IMR-90 (cell line): ENCODE measurements at places on chromosomes 5 and 9. TPM values are rescaled to one million over a fixed set of nuclear protein-coding genes. Genes with fewer than 3 reads are reported as not detected.

The DMRT2 gene
- not detected in 2 replicates for total RNA-seq

The JAKMIP2 gene
- under 0.01 TPM in 1 of 2 replicates, not detected in the other for total RNA-seq

The STOM gene
- total RNA-seq = 84.8 and 103 TPM in 2 replicates

The FYB1 gene
- total RNA-seq = not detected in 2 replicates

The JAK2 gene
- 6.1 and 7.2 TPM in 2 replicates for total RNA-seq

The TIFAB gene
- total RNA-seq = not detected in 2 replicates

GRCh38 chr5:146447734-146448380, 724 bp downstream of the TCERG1 start:
- peak; percentile 55 for DNase-seq

DNA sequence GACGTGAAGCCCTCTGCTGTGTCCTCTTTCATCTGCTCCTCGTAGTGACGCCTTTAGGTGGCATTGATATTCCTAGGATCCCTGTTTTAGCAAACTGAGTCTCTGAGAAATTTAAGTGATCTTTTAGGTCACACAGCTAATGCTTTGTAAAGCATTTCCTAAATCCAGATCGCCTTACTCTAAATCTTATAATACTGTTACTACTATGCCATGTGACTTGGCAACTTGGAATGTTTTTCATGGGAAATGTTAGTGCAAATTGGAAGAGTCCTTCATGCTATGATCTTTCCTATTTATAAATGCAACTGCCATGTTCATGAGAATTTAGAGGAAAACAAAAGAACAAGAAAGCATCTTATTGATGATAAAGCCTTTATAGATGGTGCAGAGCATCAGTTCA, 212.2 kb downstream of the TRIO start:
- no peak for DNase-seq

DNA sequence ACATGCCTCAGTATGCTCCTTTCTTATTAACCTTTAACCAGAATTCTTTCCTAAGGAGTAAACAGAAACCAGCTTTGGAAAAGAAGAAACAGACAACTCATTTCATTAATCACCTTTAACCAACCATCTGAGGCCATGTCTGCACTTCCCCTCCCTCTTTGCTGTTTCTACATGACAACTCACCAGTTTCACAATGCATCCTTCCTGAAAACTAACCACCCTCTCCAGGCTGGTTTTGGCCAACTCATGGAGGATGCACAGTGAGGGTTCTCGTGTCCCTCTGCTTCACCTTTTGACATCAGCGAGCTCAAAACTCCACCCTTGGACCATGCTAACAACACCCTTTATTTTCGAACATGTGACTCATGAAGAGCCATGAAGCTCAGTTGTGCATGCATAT, 244.1 kb downstream of the ELAVL2 start:
- DNase-seq = no peak

DNA sequence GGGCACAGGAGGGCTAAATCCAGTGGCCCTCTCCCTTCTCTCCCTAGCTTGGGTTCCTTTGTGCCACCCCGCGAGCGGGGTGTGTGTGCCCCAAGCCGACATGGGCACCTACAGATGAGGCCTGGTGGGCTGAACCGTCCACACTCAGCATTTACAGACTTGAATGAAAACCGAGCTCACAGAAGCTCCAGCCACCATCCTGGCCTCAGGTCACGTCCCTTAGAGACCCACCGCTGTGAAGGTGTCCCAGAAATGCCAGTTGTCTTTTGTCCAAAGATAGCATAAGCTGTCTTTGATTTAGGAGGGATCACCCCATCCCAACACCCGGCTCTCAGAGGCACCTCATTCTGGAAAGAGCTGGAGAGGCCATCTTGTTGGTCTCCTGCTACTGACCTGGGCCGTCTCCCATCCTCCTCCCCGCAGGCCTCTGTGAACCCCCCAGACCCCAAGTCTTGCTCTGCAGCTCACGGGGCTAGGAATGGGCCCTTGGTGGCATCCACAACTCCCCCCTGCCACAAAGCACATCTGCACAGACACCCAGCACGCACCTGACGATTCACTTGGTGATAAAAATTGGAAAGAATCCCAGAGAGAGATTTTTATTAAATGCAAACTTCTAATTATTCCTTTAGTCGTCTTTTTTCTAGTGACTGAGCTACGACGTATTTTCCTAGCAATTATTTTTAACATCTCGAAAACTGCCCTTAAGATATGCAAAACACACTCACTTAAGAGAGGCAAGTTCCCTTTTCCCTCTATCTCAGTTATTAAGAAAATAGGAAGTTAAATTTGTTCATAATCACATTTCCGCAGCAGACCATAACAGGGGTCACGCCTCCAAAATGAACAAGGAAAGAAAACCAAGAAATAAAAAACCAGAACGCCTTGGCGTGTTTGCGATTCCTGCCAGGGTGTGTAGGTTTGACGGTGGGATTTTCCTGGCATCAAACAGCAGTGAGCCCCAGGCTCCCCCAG, 80.5 kb upstream of the LMX1B start:
- no peak for DNase-seq

DNA sequence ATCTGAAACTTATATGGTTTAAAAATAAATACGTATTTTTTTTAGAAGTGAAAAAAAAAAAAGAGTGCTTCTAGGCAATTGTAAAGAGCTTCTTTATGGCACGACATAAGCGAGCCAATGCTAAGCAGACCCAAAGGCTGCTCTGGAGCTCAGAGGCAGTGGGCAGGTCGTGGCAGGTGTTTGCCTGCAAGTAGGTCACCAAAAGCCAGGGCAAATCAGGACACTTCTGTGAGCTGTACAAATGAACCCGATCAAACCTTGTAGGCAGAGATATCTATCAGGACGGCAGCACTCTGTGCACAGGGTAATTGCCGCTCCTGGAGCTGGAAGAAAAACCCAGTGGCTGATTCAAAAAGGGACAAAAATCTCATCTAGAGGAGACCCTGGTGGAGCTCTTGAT, 75.9 kb downstream of the IRX2 start:
- no peak for DNase-seq
